ENCODE measurements at places on chromosomes 4 and X. TPM values are rescaled to one million over a fixed set of nuclear protein-coding genes. Genes with fewer than 3 reads are reported as not detected.

GRCh38 chr4:8048856-8049676, 109.4 kb upstream of the AFAP1 start:
- H3K4me3 ChIP-seq: no peak overlapping the region
- no peak overlapping the region for H3K27ac ChIP-seq
- no peak for DNase-seq
- no peaks in the 10 kb centered on the region for H3K36me3 ChIP-seq
- peaks cover 7% of the 10 kb centered on the region for H3K27me3 ChIP-seq
- no peaks in the 10 kb centered on the region for H3K4me1 ChIP-seq

- H3K4me3 ChIP-seq: no peak overlapping the region
- no peak overlapping the region for H3K27ac ChIP-seq
- H3K4me1 ChIP-seq: peaks cover 23% of the 10 kb centered on the region
- H3K36me3 ChIP-seq: peaks cover 7% of the 10 kb centered on the region
Measured at GRCh38 chrX:109696146-109696740, 36.8 kb downstream of the ACSL4 start.

GRCh38 chrX:111695297-111695880, 14.4 kb downstream of the ALG13 start:
- H3K27ac ChIP-seq: no peak overlapping the region
- no peaks in the 10 kb centered on the region for H3K4me1 ChIP-seq
- no peak overlapping the region for H3K4me3 ChIP-seq

- H3K27ac ChIP-seq: peak overlapping the region; percentile 3
- H3K4me3 ChIP-seq: no peak overlapping the region
- no peaks in the 10 kb centered on the region for H3K27me3 ChIP-seq
Measured at GRCh38 chr4:16222957-16223527, 3.2 kb downstream of the TAPT1 start.

- peaks cover 21% of the 10 kb centered on the region for H3K36me3 ChIP-seq
- H3K4me3 ChIP-seq: peak overlapping the region; percentile 73
- H3K27ac ChIP-seq: peak overlapping the region; percentile 67
- peak; percentile 60 for DNase-seq
Measured at GRCh38 chr4:2961811-2962441, 1.3 kb downstream of the NOP14 start.

Gene ACE2
- total RNA-seq: not detected

- DNase-seq: no peak
- H3K4me1 ChIP-seq: peaks cover 51% of the 10 kb centered on the region
- H3K4me3 ChIP-seq: peak overlapping the region; percentile 72
- H3K27ac ChIP-seq: peak overlapping the region; percentile 92
- no peaks in the 10 kb centered on the region for H3K27me3 ChIP-seq
- peaks cover 23% of the 10 kb centered on the region for H3K36me3 ChIP-seq
Measured at GRCh38 chrX:24148121-24148520, 1.4 kb upstream of the ZFX start.

DNA sequence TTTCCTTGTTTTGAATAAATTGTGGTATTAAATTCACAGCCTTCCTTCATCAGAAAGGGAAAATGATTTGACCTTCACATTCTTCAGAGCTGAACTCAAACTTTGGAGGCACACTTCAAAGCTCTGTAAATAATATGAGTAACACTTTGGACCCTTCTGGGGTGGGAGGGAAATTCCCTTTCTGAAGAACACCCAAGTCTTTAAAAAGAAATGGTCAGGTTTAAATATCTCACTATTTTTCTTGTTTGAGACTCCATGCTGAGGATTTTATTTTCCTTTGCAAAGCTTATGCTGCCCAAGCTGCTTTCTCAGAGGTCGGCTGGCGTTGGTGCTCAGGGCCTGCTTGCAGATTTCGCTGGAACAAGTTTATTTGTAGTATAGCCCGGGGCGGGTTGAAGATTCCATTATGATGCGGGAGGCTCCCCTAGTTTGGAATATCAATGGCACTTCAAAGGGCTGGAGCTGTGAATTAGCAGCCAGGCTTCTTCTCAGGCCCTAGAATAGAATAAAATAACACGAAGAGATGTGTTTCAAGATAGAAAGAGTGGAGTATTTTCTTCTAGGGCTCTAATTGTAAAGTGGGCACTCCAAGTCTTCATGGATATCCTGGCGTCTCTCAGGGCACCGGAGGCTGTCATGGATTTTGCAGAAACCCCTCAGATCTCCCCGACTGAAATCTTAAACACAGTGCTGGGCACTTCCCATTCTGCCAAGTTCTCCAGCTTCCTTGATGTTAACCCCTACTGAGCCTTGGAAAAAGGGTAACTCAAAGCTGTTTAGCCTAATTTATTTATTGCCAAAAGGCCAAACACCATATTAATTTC, 315.6 kb downstream of the GPAT3 start:
- no peaks in the 10 kb centered on the region for H3K4me1 ChIP-seq
- H3K36me3 ChIP-seq: no peaks in the 10 kb centered on the region
- H3K27me3 ChIP-seq: no peaks in the 10 kb centered on the region

Gene TSPAN7
- total RNA-seq: 0.28 TPM

DNA sequence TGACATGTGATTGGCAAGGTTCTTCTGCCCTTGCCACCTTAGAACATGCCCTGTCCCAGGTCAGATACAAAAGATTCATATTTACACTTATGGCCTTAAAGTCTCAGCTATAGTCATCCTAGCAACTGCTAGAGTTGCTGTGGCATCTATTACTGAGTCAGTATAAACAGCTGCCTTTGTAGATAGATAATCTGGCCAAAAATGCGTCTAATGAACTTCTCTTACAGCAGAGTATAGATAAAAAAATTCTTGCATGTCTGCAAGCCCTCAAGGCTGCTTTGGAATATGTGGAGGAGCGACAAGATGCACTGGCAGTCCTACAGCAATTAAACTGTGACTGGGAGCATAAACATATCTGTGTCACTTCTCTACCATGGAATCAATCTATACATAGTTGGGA, 1209.7 kb upstream of the PABPC4L start:
- no peak for DNase-seq
- H3K27ac ChIP-seq: no peak overlapping the region
- H3K4me1 ChIP-seq: no peaks in the 10 kb centered on the region
- no peaks in the 10 kb centered on the region for H3K36me3 ChIP-seq

Gene HELT
- not detected for total RNA-seq

- no peak overlapping the region for H3K27ac ChIP-seq
- DNase-seq: no peak
- peaks cover 46% of the 10 kb centered on the region for H3K4me1 ChIP-seq
- H3K27me3 ChIP-seq: no peaks in the 10 kb centered on the region
Measured at GRCh38 chr4:48345542-48345941, 4.2 kb downstream of the SLAIN2 start.

GRCh38 chr4:126207910-126208309, 893.2 kb downstream of the FAT4 start:
- H3K4me1 ChIP-seq: no peaks in the 10 kb centered on the region
- no peak overlapping the region for H3K4me3 ChIP-seq
- no peak overlapping the region for H3K27ac ChIP-seq
- no peak for DNase-seq
- H3K27me3 ChIP-seq: no peaks in the 10 kb centered on the region

DNA sequence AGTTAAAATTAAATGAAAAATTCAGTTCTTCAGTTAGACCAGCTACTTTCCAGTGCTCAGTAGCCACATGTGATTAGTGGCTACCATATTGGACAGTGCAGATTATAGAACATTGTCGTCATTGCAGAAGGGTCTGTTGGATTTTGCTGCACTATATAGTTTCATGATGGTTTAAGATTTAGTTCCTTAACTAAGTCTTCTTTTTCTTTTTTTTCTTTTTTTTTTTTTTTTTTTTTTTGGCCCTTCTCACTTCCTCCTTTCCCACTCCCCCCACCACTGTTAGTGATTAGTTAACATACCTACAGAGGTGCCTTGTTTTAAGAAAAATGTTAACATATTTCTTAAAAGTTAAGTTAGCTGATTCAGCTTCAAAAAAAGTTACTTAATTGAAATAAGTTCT, 9.0 kb downstream of the RAB9A start:
- H3K27me3 ChIP-seq: no peaks in the 10 kb centered on the region
- DNase-seq: no peak
- H3K27ac ChIP-seq: no peak overlapping the region
- H3K4me3 ChIP-seq: no peak overlapping the region
- H3K4me1 ChIP-seq: peaks cover 51% of the 10 kb centered on the region
- H3K36me3 ChIP-seq: peaks cover 21% of the 10 kb centered on the region

Gene SMIM10L2A
- total RNA-seq: 0.45 TPM

Gene HOPX
- total RNA-seq: 215 TPM

DNA sequence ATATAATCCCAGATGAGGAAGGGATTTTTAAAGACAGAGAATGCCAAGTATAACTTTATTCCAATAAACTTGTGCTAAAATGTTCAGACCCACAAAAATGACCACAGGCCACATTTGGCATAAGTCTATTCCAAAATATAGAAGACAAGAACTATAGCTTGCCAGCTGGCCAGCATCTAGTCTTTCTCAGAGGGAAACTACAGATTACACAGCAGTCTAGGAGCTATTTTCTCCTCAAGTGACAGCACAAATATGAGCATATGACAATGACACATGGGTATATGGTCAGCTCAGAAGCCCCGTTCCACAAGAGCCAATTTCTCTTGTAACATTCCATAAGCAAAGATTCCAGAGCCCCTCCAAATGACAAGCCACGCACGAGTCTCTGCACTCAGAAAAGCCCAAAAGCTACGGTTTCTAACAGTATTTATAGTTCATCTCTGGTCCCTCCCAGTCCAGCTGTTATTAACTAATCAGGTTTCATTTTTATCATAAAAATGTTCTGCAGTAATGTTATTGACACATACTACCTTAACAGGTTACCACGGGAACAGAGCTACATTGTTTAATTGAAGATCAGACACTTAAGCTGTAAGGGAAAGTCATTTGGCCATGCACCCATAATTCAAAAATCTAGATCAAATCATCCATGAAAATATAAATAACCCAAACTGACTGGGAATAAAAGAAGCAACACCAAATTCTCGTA, 70.3 kb downstream of the RAB28 start:
- H3K27ac ChIP-seq: no peak overlapping the region
- H3K4me3 ChIP-seq: no peak overlapping the region
- H3K36me3 ChIP-seq: peaks cover 12% of the 10 kb centered on the region
- DNase-seq: no peak

Gene MAOB
- not detected for total RNA-seq

- peaks cover 31% of the 10 kb centered on the region for H3K27me3 ChIP-seq
- H3K4me3 ChIP-seq: no peak overlapping the region
- DNase-seq: no peak
- H3K36me3 ChIP-seq: no peaks in the 10 kb centered on the region
- peaks cover 5% of the 10 kb centered on the region for H3K4me1 ChIP-seq
Measured at GRCh38 chr4:103207673-103208072, 9.5 kb upstream of the CENPE start.

GRCh38 chrX:63282077-63282476, 69.1 kb downstream of the SPIN4 start:
- no peak for DNase-seq
- H3K27ac ChIP-seq: no peak overlapping the region
- H3K4me1 ChIP-seq: no peaks in the 10 kb centered on the region
- no peak overlapping the region for H3K4me3 ChIP-seq
- H3K27me3 ChIP-seq: no peaks in the 10 kb centered on the region
- H3K36me3 ChIP-seq: no peaks in the 10 kb centered on the region

Gene CLIC2
- total RNA-seq: 0.65 TPM

Gene PCSK1N
- 1.4 TPM for total RNA-seq

Gene REPS2
- 0.10 TPM for total RNA-seq

DNA sequence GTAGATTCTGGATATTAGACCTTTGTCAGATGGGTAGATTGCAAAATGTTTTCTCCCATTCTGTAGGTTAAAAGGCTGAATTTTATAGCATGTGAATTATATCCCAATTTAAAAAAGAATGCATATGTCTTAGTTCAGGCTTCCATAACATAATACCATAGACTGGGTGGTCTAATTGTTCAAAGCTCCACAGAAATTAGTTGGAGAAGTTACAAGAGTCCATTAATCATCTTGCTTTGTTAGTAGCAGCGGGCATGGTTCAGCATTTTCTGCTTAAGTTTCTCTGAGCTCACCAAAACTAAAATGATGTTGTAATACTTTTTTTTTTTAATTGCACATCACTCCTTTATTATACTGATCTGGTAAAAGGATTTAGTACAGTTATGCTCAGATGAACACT, 1.8 kb downstream of the PGAM4 start:
- peaks cover 20% of the 10 kb centered on the region for H3K36me3 ChIP-seq
- no peak overlapping the region for H3K4me3 ChIP-seq
- H3K4me1 ChIP-seq: peaks cover 11% of the 10 kb centered on the region
- H3K27ac ChIP-seq: no peak overlapping the region

Gene SYTL5
- not detected for total RNA-seq

GRCh38 chr4:116374815-116375214, 710.6 kb downstream of the TRAM1L1 start:
- no peak overlapping the region for H3K27ac ChIP-seq
- no peaks in the 10 kb centered on the region for H3K4me1 ChIP-seq
- no peaks in the 10 kb centered on the region for H3K36me3 ChIP-seq
- H3K4me3 ChIP-seq: no peak overlapping the region
- no peak for DNase-seq
- no peaks in the 10 kb centered on the region for H3K27me3 ChIP-seq

- H3K4me3 ChIP-seq: no peak overlapping the region
- no peaks in the 10 kb centered on the region for H3K27me3 ChIP-seq
- no peak for DNase-seq
- no peaks in the 10 kb centered on the region for H3K36me3 ChIP-seq
- H3K27ac ChIP-seq: no peak overlapping the region
Measured at GRCh38 chr4:45063696-45064095, 337.3 kb upstream of the GNPDA2 start.

- H3K4me1 ChIP-seq: no peaks in the 10 kb centered on the region
- no peak for DNase-seq
- H3K4me3 ChIP-seq: no peak overlapping the region
- no peaks in the 10 kb centered on the region for H3K27me3 ChIP-seq
- H3K36me3 ChIP-seq: no peaks in the 10 kb centered on the region
Measured at GRCh38 chrX:84078991-84079390, 109.0 kb downstream of the RPS6KA6 start.

DNA sequence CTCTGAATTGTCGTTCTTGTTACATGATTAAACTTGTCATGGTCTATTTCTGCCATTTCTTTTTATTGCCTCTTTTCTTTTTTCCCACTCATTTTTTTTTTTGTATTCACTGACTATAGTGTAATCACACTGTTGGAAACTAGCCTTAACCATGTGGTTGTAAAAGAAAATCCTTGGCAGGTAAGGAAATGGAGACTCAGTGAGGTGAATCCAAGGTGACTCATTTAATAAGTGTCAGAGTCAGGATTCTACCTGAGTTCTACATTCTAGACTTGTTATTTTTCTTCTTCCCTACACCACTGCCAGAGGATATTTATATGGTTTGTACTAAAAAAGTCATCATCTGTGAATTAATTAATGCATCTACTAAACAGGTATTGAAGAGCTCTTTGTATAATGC, 152.2 kb downstream of the CBLL2 start:
- H3K4me1 ChIP-seq: no peaks in the 10 kb centered on the region
- no peak overlapping the region for H3K27ac ChIP-seq
- H3K36me3 ChIP-seq: no peaks in the 10 kb centered on the region
- no peak overlapping the region for H3K4me3 ChIP-seq
- DNase-seq: no peak
- H3K27me3 ChIP-seq: no peaks in the 10 kb centered on the region

GRCh38 chrX:96835660-96836289, 47.9 kb upstream of the RPA4 start:
- no peak overlapping the region for H3K4me3 ChIP-seq
- no peaks in the 10 kb centered on the region for H3K36me3 ChIP-seq
- no peaks in the 10 kb centered on the region for H3K4me1 ChIP-seq
- DNase-seq: no peak
- H3K27ac ChIP-seq: no peak overlapping the region
